ENCODE measurements at places on chromosomes 12 and 14.
A peak's percentile ranks its signal among the peaks of the same experiment; 100 is the strongest.

GRCh38 chr14:85338895-85339294 lies 191.0 kb upstream of the FLRT2 start:
- no peak for DNase-seq

DNA sequence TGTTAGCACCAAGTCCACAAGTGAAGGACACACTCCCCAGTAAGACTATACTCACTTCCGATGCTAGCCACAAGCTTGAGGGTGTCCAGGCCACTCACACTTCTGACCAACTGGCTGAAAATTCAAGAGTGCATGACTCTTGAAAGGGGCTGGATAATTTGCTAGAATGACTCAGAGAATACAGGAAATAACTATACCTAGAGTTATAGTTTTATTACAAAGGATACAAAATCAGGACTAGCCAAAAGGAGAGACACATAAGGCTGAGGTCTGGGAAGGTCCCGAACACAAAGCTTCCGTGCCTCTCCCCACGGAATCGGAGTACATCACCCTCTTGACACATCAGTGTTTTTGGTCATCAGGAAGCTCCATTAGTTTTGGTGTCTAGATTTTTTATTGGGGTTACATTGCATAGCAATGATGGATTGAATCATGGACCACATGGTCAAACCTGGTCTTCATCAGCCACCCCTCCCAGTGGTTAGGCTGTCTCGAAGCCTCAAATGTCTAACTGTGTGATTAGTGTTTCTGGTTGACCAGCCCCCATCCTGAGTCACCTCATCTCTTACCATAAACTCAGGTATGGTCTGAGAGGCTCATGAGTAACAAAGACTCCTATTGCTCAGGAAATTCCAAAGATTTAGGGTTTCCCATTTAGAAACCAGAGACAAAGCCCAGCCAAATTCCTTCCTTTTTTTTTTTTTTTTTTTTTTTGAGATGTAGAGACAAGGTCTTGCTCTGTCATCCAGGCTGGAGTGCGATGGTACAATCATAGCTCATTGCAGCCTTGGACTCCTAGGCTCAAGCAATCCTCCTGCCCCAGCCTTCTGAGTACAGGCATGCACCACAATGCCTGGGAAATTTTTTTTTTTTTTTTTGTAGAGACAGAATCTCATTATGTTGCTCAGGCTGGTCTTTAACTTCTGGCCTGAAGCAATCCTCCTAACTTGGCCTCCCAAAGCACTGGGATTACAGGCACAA lies 472.0 kb upstream of the TBX3 start:
- no peak for DNase-seq

GRCh38 chr12:9388379-9388778 lies 180.2 kb upstream of the PZP start:
- DNase-seq: no peak

GRCh38 chr14:72619111-72619571 lies 274.8 kb downstream of the DPF3 start:
- DNase-seq: no peak

- DNase-seq: no peak
Measured at GRCh38 chr12:72289633-72290032, 17.5 kb downstream of the TRHDE start.

GRCh38 chr12:124036171-124036598 lies 63.2 kb downstream of the ZNF664 start:
- DNase-seq: no peak

GRCh38 chr14:86794689-86795088 lies 1198.3 kb downstream of the GALC start:
- DNase-seq: no peak

- DNase-seq: no peak
Measured at GRCh38 chr12:2479851-2480535, 314.8 kb upstream of the FKBP4 start.

DNA sequence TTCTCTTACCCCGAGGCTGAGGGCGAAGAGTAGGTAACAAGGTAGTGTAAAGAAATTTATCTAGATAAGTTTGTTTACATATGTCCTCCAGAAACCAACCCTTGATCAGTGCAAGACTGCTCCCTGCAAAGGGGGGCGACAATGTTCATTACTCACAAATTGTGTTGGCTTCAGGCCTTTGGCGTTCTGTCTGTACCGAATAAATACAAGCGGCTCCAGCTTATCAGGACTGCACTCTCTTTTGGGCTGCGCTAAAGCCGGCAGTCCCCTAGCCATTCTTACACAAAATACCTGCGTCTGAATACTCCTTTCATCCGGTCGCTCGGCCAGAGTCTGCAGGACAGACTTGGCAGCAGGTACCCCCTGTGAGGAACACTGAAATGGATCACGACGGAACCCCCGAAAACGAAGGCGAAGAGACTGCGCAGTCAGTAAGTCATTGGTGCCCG lies 116.4 kb downstream of the PPHLN1 start:
- DNase-seq: no peak

GRCh38 chr12:84117190-84117589 lies 795.4 kb downstream of the SLC6A15 start:
- DNase-seq: no peak

GRCh38 chr14:34111953-34112352 lies 161.1 kb upstream of the EGLN3 start:
- no peak for DNase-seq

DNA sequence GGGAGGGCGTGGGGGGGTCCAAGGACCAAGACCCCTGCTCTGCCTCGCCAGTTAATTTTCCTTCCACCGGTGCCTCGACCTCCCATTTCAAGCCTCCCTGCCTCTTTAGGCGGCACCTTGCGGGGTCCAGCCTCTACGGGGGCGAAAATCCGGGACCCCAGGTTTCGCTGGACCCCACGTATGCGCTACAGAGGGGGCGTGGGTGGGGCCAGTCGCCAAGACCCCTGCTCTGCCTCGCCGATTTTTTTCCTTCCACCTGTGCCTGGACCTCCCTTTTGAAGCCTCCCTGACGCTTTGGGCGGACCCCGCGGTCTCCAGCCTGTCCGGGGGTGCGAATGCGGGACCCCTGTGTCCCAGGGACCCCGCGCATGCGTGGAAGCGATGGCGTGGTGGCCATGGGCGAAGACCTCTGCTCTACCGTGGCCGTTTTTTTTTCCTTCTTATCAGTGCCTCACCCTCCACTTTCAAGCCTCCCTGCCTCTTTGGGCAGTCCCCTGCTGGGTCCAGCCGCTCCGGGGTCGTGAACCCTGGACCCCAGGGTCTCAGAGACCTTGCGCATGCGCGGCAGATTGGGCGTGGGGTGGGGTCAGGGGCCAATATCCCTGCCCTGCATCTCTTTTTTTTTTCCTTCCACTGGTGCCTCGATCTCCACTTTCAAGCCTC lies 324.2 kb downstream of the ALG10 start:
- DNase-seq: no peak

DNA sequence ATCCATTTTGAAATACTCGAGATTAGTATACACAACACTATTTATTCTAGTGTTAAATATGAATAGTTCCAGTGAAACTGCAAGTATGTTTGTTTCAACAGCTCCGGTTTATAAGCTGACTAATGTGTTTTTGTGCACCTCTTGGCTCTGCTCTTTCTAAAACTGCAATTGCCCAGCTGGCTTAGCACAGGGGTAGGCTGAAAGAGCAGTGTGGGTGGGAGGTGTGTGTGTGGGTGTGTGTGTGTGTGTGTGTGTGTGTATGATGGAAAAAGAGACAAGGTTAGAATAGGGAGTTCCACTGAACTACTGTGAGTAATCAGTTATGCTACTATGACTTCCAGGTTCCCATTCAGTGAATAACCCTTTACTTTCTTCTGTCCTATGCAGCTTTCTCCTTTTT lies 37.8 kb upstream of the DDHD1 start:
- peak; percentile 64 for DNase-seq

- DNase-seq: no peak
Measured at GRCh38 chr12:114774197-114774596, 90.2 kb upstream of the TBX3 start.

GRCh38 chr14:58735596-58735995 lies 97.8 kb downstream of the DACT1 start:
- DNase-seq: no peak

DNA sequence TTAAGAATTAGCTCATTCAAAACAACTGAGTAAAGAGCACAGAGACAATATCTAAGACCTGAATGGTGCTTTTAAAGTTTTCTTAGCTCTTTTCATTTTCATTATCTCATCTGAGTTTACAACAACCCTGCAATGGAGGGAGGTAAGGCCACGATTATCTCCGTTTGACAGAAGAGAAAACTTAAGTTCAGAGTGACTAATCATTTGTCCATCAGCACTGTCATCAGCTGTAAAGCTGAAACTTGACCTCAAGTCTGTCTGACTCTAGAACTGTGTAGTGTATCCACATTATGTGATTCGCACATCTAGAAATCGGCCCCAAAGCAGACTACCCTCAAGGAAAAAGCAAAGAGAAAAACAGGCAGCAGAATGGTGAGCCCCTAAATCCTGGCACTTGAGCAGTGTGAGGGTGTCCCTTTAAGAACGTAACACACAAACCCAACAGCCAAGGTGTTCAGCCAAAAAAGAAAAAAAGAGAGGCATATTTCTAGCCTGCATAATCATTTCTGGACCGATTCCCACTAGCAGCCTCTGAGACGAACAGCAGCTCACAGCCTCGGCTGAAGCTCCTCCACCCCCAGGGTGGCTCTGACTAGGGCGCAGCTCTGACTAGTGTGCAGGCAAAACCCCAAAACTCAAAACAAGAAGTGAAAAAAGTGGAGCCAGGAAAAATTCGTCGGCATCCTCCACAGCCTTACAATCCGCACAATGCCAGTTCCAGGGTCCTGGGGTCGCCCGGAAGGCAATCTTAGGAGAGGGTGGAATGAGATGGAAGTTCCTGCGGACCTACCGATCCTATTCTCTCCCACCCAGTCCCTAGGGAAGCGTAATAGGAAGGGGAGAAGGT lies 1.6 kb downstream of the STXBP6 start:
- DNase-seq: no peak

- peak; percentile 58 for DNase-seq
Measured at GRCh38 chr14:24139272-24139934, 2.0 kb downstream of the EMC9 start.

DNA sequence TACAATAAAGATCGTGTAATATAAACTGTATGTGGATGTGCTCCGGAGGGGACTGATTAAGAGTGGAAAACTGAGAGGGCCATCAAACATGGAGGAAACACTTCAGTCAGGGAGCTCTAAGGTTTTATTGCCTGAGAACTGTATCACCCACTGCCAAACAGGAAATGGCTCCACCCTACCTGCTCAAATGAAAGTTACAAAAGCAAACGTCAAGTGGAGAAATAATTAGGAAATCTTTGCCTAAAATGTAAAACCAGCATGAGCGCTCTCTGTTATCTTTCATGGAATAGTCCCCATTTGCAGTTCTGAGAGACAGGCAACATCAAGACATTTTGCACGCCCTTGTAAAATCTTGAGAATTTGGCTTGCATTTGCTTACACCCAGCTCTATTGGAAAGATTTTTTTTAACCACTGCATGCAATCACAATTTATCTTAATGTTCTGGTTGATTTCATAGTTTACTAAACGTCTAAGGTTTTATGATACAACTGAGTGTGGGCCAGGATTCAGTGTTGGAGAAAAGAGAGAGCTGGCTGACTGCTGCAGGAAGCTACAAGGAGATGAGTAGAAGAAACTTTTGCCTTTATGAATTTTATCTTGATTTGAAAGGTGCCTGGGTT lies 344.0 kb upstream of the PRICKLE1 start:
- no peak for DNase-seq

DNA sequence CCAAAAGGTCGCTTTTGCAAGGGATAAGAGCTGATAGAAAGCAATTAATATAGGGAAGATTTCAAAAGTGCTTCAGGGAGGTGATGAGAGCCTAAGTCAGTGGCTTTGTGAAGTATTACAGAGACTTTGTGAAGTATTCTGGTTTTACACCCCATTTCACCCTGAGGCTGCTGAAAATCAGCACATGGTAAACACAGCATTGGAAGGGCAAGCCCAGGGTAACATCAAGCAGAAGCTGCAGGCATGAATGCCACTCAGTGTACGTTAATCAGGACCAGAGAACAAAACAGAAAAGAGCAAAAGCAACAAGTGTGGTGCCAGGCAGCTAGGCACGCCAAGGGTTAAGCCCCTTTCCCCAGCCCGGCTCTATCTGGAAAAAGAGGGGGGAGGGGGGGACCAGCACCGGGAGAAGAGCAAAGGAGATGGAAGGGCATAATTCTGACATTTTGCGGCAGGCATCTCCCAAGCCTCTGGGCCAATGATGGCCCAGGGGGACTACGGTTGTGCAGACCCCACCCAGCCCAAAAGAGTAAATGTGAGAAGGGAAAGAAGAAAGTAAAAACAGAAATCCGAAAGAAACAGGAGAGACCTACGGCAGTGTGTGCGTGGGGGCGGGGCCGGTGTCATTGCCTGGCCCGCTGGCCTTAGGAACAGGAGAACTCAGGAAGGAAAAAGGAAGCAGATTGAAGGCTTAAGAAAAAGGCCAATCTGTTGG lies 58.9 kb downstream of the DHRS2 start:
- DNase-seq: no peak

GRCh38 chr14:81172881-81173280 lies 47.9 kb downstream of the GTF2A1 start:
- no peak for DNase-seq

Measured in activated CD4-positive, alpha-beta T cell treated with anti-CD3 and anti-CD28 coated beads, Interleukin-2, amount 50 U/mL, for 48 hours (primary cell).